Pancreas (tissue), 10 donors: ENCODE measurements at places on chromosomes 12 and 14. TPM values are rescaled to one million over a fixed set of nuclear protein-coding genes. Genes with fewer than 3 reads are reported as not detected.

GRCh38 chr12:122789637-122790036 lies 15.3 kb downstream of the CCDC62 start:
- no peaks in the 10 kb centered on the region for H3K4me1 ChIP-seq
- H3K36me3 ChIP-seq, result no peaks in the 10 kb centered on the region
- no peaks in the 10 kb centered on the region for H3K27me3 ChIP-seq
- no peak overlapping the region for H3K27ac ChIP-seq

- no peak for DNase-seq
- no peak overlapping the region for H3K4me3 ChIP-seq
- no peak overlapping the region for H3K27ac ChIP-seq
- H3K36me3 ChIP-seq, result no peaks in the 10 kb centered on the region
These were observed 80.1 kb downstream of the CHST11 start for GRCh38 chr12:104536841-104537240.

GRCh38 chr12:126944684-126945083 lies 1322.3 kb upstream of the TMEM132C start:
- no peak for DNase-seq
- no peaks in the 10 kb centered on the region for H3K27me3 ChIP-seq
- no peak overlapping the region for H3K27ac ChIP-seq
- H3K36me3 ChIP-seq, result no peaks in the 10 kb centered on the region

TBX3 gene
- 1.7 TPM for polyA plus RNA-seq

- H3K27ac ChIP-seq, result no peak overlapping the region
- no peaks in the 10 kb centered on the region for H3K36me3 ChIP-seq
- H3K27me3 ChIP-seq, result no peaks in the 10 kb centered on the region
These were observed 200.6 kb downstream of the ANO4 start for GRCh38 chr12:100995201-100995600.

DNA sequence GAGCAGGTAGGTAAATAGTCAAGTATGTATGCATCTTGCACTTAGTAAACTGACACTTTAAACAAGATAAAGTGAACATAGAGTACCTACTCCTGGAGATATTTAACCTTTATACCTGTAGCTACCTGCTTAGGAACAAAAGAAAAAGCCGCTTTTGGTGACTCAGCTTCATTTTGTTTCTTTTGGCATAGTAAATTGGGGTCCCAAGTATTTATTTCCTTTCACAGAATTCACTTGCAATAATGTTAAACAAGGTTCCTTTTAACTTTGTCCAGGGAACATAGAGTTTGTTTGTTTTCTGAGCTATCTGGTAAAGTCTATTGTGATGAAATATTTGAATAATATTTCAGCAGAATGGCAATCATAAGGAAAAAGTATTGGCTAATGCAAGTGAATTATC lies 20.0 kb downstream of the SLCO1B3 start:
- no peak for DNase-seq
- no peaks in the 10 kb centered on the region for H3K36me3 ChIP-seq
- no peak overlapping the region for H3K27ac ChIP-seq
- H3K4me1 ChIP-seq, result no peaks in the 10 kb centered on the region
- no peaks in the 10 kb centered on the region for H3K27me3 ChIP-seq

DNA sequence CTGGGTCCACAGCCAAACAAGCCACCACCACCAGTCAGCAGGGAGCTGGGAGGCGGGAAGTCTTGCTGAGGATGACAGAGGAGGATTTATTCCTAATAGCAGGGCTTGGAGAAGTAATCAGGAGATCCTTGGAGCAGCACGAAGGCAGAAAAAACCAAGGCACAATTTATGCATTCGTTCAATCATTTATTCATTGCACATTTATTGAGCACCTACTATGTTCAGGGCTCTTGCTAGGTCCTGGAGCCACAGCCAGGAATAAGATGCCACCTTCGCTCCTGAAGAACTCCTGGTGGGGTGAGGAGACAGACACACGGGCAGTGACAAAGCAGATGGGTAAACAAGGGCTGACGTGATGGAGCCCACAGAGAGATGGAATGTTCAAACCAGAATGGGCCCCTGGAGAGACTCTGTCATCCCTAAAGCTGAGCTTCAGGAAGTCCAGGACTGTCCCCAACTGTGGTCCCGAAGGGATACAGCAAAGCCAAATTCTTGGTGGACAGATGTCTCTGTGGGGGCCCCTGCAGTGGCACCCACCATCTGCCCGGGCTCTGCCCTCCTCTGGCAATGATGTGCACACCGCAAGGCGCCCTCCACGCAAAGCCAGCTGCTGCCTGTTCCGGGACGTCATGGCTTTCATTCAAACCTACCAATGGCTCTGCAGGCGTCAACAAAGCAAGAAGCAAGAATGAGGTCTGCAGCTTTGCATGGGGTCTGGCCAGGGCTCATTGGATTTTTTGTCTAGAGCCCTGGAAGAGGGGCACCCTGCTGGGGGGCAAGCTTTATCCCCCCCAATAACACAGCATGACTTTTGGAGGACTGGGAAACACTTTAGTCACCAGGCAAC lies 3.0 kb upstream of the TESC start:
- DNase-seq, result no peak
- H3K27ac ChIP-seq, result no peak overlapping the region
- H3K27me3 ChIP-seq, result no peaks in the 10 kb centered on the region
- no peak overlapping the region for H3K4me3 ChIP-seq
- no peaks in the 10 kb centered on the region for H3K4me1 ChIP-seq

DNA sequence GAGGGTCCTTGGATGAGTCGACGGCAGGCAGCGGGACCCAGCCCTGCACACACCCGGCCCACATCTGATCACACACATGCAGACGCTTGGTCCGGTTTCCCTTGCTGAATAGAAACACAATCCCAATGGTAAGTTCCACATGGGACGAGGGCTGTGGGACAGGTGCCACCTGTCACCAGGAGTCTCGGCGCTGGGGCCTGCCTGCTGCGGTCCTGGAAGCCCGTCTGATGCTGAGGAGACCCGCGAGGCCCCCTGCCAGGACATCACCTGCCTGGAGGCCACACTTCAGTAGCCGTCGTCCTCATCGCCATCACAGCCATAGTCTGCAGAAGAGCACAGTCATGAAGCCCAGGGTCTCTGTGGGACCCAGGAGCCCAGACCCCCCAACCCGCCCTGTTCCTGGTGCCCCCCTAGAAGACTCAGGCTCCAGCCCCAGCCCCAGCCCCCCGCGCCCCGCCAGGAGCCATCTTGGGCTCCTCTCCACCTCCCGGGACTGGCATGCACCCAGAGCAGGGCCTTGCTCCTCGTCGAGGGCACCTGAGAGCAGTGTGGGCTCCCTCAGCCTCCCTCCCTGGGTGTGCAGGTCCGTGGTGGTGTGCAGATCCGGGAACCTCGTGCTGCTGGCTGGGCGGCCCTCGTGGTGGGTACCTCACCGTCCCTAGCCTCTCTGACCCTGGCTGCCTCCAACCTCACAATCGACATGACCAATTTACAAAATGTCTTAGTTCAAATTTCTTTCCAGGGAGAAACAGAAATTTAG lies 29.3 kb upstream of the NUDT14 start:
- H3K27me3 ChIP-seq, result no peaks in the 10 kb centered on the region
- H3K4me3 ChIP-seq, result no peak overlapping the region
- no peaks in the 10 kb centered on the region for H3K36me3 ChIP-seq
- H3K27ac ChIP-seq, result no peak overlapping the region
- peaks cover 5% of the 10 kb centered on the region for H3K4me1 ChIP-seq

DNA sequence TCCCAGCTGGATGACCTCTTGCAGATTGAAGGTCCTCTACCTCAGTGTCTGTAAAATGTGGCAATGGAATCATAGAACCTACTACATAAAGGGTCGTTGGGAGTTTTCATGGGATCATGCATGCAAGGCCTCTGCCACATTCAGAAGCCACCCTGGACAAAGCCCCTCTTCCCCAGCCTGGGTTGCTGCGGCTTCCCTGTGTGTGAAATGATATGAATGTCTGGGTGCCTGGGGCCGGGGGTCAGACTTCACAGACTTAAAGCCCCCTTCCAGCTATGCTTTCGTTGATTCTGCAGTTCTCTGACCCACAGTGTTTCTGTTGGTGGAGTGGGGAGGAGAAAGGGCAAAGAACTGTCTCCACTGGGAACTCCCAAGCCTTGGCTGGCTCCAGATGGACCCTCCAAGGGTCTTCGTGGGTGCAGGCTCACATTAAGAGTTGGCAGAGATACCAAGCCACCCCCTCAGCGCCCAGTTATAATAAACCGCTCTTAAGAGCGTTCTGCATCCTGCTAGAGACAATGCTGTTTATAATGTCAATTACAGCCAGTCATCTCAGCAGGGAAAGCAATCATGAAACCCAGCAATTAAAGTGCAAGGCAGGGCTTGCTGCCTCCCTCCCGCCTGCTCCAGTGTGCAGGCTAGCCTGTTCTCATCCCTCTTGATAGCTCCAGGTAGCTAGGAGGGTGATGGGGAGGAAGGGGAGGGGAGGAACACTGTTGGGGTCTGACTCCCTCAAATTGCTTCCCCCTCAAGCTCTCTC lies 210.9 kb upstream of the FKBP4 start:
- no peaks in the 10 kb centered on the region for H3K27me3 ChIP-seq
- no peak for DNase-seq
- H3K4me1 ChIP-seq, result no peaks in the 10 kb centered on the region
- no peak overlapping the region for H3K27ac ChIP-seq
- H3K4me3 ChIP-seq, result no peak overlapping the region

- no peaks in the 10 kb centered on the region for H3K36me3 ChIP-seq
- H3K27me3 ChIP-seq, result no peaks in the 10 kb centered on the region
- no peak for DNase-seq
- no peak overlapping the region for H3K4me3 ChIP-seq
- H3K27ac ChIP-seq, result no peak overlapping the region
- H3K4me1 ChIP-seq, result no peaks in the 10 kb centered on the region
These were observed 173.0 kb downstream of the MYRFL start for GRCh38 chr12:69998011-69998410.

GRCh38 chr14:69360438-69361108 lies 37.5 kb downstream of the ERH start:
- no peak for DNase-seq
- H3K36me3 ChIP-seq, result no peaks in the 10 kb centered on the region
- no peak overlapping the region for H3K27ac ChIP-seq
- H3K4me3 ChIP-seq, result no peak overlapping the region
- H3K27me3 ChIP-seq, result no peaks in the 10 kb centered on the region

DNA sequence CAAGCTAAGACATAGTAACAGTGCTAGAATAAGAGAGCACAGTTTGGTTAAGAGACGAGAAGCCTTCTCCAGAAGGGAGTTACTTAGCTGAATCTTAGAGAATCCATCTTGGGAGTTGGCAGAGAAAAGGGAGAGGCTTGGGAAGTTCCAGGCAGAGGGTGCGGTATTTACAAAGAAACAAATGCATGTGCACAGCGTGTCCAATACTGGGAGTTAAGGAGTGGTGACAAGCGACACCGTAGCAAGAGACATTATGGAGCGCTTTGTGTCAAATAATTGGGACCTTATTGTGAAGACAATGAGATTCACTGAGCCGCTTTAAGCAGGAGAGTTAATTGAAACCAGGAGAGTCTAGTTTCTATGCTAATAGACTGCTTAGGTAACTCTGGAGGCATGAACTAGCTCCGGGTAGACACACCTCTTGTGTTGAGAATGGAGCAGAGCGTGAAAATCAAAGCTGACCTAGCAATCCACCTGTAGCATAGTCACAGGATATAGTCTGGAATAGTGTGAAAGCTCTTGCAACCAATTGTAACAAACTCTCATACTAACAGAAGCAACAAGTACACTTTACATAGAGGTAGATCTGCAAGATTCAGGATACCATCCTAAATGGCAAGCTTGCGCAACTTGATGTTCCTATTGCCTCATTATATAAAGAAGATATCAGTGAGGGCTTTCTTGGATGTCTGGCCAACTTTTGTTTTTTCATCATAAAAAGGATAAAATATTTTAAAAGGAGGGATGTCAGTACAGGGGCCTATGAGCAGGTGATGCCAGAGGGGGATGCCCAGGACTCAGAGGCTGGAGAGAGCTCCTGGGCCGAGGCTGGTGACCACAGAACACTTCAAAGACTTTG lies 5.3 kb downstream of the ALDH1L2 start:
- peaks cover 6% of the 10 kb centered on the region for H3K4me1 ChIP-seq
- H3K27me3 ChIP-seq, result no peaks in the 10 kb centered on the region
- no peak for DNase-seq
- no peak overlapping the region for H3K27ac ChIP-seq
- no peaks in the 10 kb centered on the region for H3K36me3 ChIP-seq

CLEC7A gene
- 1.0 TPM for polyA plus RNA-seq

GRCh38 chr12:132422040-132422380 lies 67.9 kb upstream of the FBRSL1 start:
- DNase-seq, result no peak
- no peak overlapping the region for H3K27ac ChIP-seq
- H3K4me1 ChIP-seq, result no peaks in the 10 kb centered on the region
- no peaks in the 10 kb centered on the region for H3K36me3 ChIP-seq

- no peaks in the 10 kb centered on the region for H3K36me3 ChIP-seq
- H3K4me3 ChIP-seq, result no peak overlapping the region
- H3K4me1 ChIP-seq, result no peaks in the 10 kb centered on the region
- H3K27ac ChIP-seq, result no peak overlapping the region
- no peaks in the 10 kb centered on the region for H3K27me3 ChIP-seq
- no peak for DNase-seq
These were observed 215.2 kb upstream of the SSTR1 start for GRCh38 chr14:37992499-37992898.
